ENCODE measurements at places on chromosomes 5 and 9.

DNA sequence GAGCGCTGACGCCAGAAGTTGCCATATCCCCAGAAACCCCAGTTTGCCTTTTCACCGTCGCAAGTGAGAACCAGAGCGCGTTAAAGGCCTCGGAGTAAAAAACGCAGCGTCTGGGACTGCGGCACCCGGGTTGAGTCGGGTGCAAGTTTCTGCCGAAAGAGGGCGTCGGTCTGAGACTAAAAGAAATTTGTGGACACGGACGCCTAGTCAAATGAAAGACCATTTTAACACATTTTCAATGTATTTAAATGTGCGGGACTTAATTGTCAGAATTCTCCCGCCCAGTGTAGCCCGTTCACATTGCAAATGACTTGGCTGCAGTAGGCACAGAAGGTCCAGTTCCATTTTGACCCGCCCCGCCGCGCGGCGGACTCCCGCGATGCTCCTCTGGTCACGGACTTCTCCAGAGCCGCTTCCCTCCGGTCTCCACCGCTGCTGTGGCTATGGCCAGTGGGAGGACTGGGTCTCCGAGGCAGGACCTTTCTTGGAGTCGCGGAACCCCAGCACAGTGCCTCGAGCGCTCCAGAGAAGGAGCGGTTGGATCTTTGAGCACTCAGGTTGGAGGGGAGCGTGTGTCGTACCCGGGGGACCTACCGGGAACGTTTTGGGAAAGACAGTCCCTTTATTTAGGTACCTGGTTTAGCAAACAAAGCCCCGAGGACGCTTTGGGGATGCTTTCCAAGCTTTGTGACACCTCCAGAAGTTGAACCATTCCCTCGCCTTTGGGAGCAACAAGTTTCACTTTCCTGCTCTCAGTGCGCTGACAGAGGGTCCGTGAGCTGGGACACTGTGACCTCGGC lies 1.2 kb upstream of the NPR3 start:
- peak; percentile 78 for DNase-seq

DNA sequence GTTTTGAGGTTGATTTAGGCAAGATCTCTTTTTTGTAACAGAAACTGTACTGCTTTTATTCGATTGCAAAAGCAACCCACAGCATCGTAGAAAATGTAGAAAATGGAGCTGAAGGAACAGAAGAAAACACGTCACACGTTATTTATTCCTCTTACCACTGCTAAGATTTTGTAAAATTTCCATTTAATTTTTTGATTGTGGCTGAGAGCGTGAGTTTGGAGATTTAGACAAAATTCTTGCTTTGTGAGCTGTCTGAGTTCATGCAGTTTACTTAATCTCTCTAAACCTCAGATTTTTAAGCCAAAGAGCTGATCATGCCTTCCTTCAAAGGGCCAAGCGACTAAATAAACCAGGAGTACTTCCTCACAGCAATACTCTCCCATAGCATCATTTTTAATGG lies 24.8 kb downstream of the DPYSL3 start:
- peak; percentile 80 for DNase-seq

DNA sequence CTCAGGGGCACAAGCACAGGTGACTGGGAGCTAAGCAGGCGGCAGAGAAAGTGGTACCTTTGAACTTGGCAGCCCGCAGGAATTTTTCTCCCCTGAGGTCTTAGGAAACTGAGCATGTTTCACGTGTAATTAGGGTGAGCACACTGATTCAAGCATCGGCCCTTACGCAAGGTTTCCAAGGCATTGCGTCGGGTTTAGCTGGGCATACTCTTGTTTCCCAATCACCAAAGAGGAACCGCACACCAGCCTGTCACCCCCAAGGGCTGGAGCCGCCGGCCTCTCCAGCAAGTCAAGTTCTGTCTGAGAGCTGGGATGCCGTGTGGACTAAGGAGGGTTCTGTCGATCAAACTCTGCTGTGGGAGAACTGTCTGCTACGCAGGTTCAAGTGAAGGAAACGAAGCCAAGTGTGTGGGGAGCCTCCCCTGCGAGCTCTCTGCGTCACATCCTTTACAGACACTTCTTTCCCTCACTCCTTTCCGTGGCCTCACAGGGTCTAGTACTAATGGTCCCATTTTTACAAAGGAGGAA lies 53.0 kb downstream of the ERGIC1 start:
- DNase-seq, result no peak

GRCh38 chr5:178576591-178577351 lies 13.4 kb downstream of the COL23A1 start:
- no peak for DNase-seq

DNA sequence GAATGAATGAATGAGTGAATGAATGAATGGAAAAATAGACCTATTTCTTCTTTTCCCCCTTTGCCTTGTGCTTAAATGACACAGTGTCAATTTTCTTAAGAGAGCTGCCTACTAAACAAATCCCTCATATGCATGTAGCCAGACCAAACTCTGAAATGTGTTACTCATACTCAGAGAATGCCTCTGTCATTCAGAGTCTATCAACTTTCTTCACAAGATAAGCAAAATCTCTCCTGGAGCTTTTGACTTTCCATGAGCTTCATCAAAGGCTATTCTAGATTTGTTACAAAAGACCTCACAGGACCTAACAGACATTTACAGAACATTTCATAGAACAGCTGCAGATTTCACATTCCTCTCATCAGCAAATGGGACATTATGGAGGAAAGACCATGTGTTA lies 275.7 kb upstream of the MSX2 start:
- no peak for DNase-seq

DNA sequence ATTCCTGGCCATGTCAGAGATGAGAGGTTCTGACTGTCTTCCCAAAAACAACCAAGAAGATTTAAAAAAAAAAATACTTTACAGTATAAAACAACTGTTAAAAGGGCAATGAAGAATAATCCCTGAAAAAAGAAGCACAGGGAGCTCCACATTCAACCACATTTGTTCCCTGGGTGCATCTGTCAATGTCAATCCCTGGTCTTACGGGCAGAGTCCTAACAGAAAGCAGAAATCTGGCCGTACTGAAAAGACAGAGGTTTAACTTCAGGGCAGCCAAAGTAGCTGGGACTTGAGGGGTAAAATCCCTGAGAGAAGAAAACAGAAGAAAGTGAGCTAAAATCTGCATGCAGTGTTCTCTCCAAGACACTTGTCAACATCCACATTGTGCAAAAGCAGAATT lies 76.6 kb downstream of the RICTOR start:
- DNase-seq, result peak; percentile 93

DNA sequence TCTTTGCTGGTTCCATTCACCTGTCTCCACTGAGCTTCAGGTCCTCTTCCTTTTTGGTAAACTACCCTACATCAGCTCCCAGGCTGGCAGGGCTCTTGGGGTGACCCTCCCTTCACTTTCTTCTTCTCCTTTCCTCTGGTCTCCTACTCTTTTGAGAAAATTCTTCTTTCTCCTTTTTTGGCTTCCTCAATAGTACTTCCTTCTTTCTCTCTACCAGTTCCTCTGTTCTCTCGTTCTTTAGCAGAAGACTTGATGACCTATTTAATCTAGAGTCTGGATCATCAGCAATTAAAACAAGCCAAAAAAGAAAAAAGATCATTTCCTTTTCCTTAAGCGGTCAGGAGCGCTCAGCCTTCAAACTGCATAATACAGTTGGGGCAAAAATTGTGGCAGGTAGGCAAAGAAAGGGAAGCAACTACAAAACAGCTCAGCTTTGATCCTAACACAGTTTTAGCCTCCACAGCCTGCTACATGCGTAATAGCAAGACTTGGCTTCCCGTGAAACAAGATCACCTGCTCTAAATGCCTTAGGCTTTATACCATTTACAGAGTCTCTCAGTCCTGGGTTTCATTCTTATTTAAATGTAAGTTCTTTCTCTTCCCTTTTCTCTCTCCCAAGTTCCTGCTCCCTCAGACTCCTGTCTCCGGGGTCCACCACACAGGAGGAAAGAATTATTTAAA lies 14.0 kb upstream of the GSN start:
- no peak for DNase-seq

DNA sequence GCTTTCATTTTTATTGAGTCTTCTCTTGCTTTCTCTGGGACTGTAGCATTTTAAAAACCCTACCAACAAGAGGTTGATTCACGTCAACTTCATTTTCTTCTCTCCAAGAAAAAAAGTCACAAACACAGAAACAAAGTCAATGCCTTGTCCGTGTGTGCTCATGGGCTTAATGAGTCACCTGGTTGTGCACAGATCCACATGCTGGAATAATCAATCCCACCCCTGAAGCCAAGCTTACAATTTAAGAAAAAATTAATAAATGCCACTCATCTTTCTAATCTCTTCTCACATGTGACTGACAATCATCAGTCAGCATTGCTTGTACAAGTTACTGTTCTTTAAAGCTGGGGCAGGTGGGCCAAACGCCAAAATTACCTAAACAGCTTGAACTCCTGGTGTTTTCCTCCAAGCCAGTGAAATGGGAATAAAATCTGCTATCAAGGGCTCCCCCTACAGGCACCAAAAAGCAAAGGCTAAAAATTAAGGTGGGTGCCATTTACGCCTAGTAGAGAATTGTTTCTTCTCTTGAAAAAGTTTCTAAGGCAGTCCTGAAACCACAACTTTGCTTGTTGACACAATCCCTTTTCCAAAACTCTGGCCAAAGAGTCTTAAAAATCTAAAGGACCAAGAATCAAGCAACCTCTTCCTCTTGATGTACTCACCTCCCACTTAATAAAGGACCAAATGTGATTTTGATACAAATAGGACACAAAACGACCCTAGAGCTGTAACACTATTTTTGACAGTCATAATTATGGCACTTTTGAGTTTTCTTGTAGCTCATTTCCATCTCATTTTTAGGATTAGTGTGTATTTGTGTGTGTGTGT lies 21.3 kb downstream of the TRMO start:
- DNase-seq, result peak; percentile 46

DNA sequence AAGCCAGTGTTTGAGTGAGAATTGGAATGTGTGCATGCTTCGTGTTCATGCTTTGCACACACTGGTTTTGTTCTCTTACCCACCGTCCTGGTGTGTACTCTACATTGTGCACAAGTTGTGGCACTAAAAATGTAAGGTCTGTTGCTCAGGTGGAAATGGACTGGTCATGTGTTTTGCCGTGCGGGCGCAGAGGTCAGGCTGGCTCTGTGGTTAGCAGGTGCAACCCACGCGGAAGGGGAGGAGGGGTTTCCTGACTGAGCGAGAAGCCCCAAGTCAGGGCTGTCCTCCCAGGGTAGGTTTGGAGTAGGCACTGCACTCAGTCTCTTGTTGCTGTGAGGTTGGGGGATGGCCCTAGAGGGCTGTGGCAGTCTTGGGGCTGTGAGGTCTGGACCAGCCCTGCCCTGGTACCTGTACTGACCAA lies 86.6 kb downstream of the EHMT1 start:
- DNase-seq, result no peak
